ENCODE measurements at places on chromosomes 2 and 18. TPM values are rescaled to one million over a fixed set of nuclear protein-coding genes. Genes with fewer than 3 reads are reported as not detected.

DNA sequence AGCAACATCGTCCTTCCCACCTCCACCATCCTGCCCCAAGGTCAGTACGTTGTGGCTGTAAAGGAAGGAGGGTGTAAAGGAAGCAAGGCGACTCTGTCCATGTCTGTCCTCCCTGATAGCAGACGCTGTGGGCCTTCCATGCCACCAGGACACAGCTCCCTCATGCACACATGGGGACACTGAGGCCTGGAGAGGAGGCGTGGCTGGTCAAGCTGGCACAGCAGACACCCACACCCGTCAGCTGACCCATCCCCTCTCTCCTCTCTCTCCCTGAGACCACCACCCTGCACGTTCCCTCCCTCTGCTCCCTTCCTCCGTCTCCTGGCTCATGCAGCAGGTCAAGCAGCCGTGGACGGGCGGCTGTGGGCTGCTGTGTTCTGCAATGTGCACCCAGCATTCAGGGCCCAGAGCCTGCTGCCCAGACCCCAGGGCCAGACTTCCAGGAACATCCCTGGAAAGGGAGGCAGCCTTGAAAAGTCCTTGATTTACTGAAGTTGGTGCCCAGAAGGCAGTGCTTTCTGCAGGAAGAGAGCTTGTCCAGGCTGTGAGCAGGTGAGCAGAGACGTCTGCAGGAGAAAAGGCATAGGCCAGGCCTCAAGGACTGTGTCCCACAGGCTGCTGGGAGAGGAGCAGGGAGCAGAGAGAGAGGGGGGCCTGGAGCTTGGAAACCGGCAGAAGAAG, 133.6 kb downstream of the DDX1 start:
- no peak overlapping the region for H3K4me3 ChIP-seq
- no peaks in the 10 kb centered on the region for H3K36me3 ChIP-seq
- H3K27ac ChIP-seq, result no peak overlapping the region

DNA sequence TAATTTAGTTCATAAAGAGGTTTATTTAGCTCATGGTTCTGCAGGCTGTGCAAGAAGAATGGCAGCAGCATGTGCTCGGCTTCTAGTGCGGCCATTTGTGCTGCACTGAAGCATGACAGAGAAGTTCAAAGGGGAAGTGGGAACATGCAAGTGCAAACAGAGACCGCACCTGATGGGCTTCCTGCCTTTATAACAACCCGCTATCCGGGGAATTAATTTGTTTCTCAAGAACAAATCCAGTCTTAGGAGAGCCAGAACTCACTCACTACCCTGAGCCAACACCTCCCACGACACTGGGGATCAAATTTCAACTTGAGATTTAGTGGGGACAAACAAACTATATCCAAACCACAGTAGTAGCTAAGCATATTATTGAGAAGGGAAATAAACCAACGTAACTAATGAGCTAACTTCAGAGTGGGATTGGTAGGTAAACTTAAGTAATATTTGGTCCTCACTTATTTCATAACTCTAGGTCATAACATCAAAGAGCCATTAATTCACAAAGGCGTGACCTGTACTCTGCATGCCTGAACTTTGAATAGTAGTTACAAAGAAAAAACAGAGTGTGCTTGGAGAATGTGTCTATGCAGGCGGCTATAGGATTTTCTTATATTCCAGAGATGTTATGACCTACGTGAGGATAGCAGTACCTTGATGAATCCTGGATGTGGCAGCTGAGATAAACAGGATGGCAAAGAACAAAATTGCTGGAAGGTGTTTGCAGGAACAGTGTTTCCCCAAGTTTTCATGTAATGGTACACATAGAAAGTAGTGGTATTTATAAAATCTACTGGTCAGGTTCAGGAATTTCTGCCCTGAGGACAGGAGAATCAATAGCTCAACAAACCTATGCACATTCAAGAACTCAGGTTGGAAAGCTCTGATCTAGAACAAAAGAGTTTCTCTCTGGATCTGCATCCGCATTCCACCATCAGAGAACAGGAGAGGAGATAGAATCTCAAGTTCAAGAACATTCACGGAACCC, 845.9 kb upstream of the ID2 start:
- no peak overlapping the region for H3K27ac ChIP-seq
- DNase-seq, result no peak
- H3K36me3 ChIP-seq, result no peaks in the 10 kb centered on the region
- peaks cover 9% of the 10 kb centered on the region for H3K4me1 ChIP-seq
- H3K4me3 ChIP-seq, result no peak overlapping the region

DNA sequence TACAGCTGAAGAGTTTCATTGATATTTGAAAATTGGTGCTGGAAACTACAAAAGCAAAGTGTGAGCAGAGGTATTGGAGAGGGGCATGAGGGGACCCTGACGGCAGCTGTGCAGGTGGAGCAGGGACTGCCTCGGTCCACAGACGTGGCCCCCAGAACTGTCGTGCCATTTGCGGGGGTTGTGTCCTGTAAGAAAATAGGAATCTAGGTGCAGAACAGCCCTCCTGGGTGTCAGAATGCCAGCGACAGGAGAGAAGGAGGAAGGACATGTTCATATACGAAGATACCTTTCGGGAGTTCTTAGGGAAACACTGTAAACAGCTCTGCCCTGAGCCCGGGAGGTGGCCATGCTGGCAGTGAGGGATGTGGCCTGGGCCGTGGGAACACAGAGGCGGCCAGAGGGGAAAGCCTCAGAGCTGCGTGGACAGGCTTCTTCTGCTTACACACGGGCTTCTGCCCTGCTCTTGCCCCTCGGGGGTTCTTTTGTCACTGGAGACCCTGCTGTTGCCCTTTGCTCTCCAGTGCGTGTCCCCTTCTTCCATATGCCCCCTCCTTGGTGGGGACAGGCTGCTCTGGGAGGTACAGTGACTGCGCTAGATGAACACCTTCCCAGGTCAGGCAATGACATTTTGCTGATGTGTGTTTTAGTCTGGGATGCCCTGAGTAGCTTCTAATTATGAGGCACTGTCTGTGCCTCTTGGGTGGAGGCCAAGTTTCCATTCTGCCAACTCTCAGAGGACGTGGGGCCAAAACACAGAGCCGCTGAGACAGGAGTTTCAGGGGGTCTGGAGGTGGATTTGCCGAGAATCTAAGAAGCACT, 81.9 kb upstream of the TXNDC2 start:
- H3K4me1 ChIP-seq, result peaks cover 4% of the 10 kb centered on the region
- no peaks in the 10 kb centered on the region for H3K27me3 ChIP-seq
- DNase-seq, result no peak
- no peak overlapping the region for H3K4me3 ChIP-seq
- peak overlapping the region; percentile 65 for H3K27ac ChIP-seq
- no peaks in the 10 kb centered on the region for H3K36me3 ChIP-seq

GRCh38 chr2:157087373-157088002, 170.0 kb upstream of the GALNT5 start:
- no peak overlapping the region for H3K27ac ChIP-seq
- H3K27me3 ChIP-seq, result no peaks in the 10 kb centered on the region
- H3K36me3 ChIP-seq, result no peaks in the 10 kb centered on the region
- H3K4me1 ChIP-seq, result no peaks in the 10 kb centered on the region
- H3K4me3 ChIP-seq, result no peak overlapping the region
- no peak for DNase-seq

GRCh38 chr2:43038034-43038695, 188.2 kb downstream of the ZFP36L2 start:
- no peak overlapping the region for H3K27ac ChIP-seq
- H3K36me3 ChIP-seq, result no peaks in the 10 kb centered on the region
- H3K27me3 ChIP-seq, result no peaks in the 10 kb centered on the region

DNA sequence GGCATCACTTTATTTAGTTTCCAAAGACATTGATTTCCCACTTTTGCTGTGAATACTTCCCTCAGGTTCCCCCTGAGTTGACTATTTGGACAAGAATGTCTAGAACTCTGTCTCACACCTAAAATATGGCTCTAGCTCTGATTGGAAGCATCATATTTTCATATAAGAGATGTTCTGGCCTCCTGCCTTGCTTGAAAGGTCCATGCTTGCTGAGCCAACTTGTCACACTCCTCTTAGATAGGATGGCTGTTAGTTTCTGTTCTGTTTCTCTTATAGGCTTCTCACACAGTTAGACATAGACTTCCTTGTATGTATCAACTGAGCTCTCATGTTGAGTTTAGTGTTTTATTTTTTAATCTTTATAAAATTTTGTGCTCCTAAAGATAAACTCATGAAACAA, 87.1 kb downstream of the CNTNAP5 start:
- H3K4me1 ChIP-seq, result no peaks in the 10 kb centered on the region

- H3K36me3 ChIP-seq, result peaks cover 45% of the 10 kb centered on the region
- no peak for DNase-seq
- peak overlapping the region; percentile 99 for H3K27ac ChIP-seq
- no peaks in the 10 kb centered on the region for H3K27me3 ChIP-seq
- peaks cover 33% of the 10 kb centered on the region for H3K4me1 ChIP-seq
These were observed 1.2 kb downstream of the MAT2A start for GRCh38 chr2:85540133-85540648.

GRCh38 chr2:9703701-9704221, 73.0 kb upstream of the YWHAQ start:
- no peak overlapping the region for H3K4me3 ChIP-seq
- H3K36me3 ChIP-seq, result no peaks in the 10 kb centered on the region
- H3K27me3 ChIP-seq, result no peaks in the 10 kb centered on the region

DNA sequence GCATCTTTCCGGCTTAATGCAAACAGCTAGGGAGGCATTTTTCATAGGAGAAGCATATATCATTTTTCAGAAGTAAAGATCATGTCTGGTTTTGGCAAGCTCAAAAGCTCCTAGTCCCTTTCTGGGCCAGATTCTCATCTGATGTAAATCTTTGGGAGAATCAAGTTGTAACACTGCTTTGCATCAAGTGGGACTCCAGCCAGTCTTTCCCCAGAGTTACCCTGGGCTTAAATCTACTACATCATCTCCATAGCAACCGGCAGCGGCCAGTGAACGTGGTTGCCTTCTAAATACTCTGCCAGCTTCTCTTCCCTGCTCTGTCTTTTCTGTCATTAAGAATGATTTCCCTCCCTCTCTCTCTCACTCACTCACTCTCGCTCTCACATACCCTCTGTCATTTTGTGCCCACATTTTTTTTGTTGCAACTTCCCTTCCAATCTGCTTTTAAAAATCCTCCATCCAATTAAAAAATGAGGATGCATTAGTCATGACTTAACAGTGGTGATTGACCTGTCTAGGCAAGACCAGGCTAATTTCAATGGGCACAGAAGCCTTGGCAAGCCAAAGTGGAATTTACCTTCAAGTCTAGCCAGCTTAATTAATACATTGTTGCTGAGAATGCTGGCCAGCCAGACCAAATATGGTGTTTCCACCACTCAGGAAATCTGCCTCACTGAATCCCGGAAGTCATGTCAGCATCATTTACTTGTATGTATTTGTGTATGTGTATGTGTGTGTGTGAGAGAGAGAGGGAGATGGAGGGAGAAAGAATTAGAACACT, 93.0 kb downstream of the NRP2 start:
- no peak for DNase-seq
- no peak overlapping the region for H3K27ac ChIP-seq
- no peaks in the 10 kb centered on the region for H3K4me1 ChIP-seq
- no peaks in the 10 kb centered on the region for H3K36me3 ChIP-seq

DNA sequence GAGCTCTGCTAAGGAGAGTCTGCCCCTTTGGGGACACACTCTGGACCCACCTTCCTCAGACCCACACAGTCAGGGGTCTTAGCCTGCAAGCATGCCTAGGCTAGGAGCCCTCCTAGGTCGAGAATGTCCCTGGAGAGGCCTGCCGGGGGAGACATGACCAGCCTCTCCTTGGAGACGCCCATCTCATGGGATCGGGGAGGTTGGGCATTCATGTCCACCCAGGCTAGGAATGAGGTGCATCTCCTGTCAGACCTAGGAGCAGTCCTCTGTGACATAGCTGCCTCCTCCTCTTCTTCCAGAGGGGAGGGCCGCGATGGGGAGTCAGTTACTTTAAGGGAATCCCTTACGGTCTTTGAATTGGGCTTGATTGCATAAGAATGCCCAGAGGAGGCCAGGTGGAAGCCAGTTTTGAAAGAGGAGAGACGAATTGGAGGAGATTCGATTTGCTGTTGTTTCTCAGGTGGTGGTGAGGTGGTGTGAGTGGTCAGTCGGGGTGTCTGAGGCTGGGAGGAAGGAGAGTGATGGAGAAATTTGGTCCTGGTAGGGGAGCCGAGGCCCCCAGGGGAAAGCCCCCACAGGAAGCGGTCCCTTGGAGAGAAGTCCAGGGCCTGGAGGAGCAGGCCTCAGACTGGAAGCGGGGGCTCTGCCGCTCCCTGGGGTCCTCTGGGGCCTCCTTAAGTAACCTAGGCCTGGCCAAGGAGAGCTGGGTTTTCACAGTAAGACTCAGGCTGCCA, 241.3 kb downstream of the DYSF start:
- no peak overlapping the region for H3K27ac ChIP-seq
- no peaks in the 10 kb centered on the region for H3K27me3 ChIP-seq
- peak; percentile 35 for DNase-seq
- H3K36me3 ChIP-seq, result no peaks in the 10 kb centered on the region
- H3K4me3 ChIP-seq, result no peak overlapping the region

- H3K4me3 ChIP-seq, result no peak overlapping the region
- no peak overlapping the region for H3K27ac ChIP-seq
- H3K36me3 ChIP-seq, result no peaks in the 10 kb centered on the region
- DNase-seq, result no peak
These were observed 166.2 kb downstream of the FTCDNL1 start for GRCh38 chr2:199684832-199685231.

- peak; percentile 40 for DNase-seq
- H3K4me3 ChIP-seq, result no peak overlapping the region
- no peak overlapping the region for H3K27ac ChIP-seq
- H3K4me1 ChIP-seq, result peaks cover 53% of the 10 kb centered on the region
- H3K27me3 ChIP-seq, result no peaks in the 10 kb centered on the region
These were observed 23.0 kb downstream of the TET3 start for GRCh38 chr2:74007711-74008110.

- no peak overlapping the region for H3K27ac ChIP-seq
- no peaks in the 10 kb centered on the region for H3K27me3 ChIP-seq
These were observed 27.6 kb upstream of the IL1R1 start for GRCh38 chr2:102114851-102115497.

- DNase-seq, result no peak
- H3K36me3 ChIP-seq, result no peaks in the 10 kb centered on the region
- H3K4me1 ChIP-seq, result no peaks in the 10 kb centered on the region
- peak overlapping the region; percentile 37 for H3K27ac ChIP-seq
- H3K27me3 ChIP-seq, result no peaks in the 10 kb centered on the region
- H3K4me3 ChIP-seq, result no peak overlapping the region
These were observed 152.9 kb downstream of the SPP2 start for GRCh38 chr2:234203135-234203984.

GRCh38 chr2:126911111-126911796, 12.6 kb downstream of the TEX51 start:
- no peak overlapping the region for H3K27ac ChIP-seq
- no peaks in the 10 kb centered on the region for H3K27me3 ChIP-seq

DNA sequence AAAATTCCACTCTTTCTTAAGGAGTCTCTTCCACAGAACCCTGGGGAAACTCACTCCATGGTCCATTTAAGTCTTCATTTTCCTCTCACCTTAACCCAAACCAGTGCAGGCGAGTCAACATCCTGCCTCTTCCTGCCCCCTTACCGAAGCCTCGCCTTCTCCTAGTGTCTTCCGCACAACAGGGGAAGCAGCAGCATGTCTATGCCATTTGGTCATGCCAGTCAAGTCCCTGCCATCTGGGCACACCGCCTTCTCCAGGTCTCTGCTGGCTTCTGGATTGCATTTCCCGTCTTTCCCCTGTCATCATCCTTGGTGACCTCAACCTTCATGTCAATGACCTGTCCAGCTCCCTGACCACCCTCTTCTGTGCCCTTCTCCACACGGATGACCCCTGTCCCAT, 77.3 kb upstream of the FZD7 start:
- no peaks in the 10 kb centered on the region for H3K4me1 ChIP-seq
- H3K27me3 ChIP-seq, result no peaks in the 10 kb centered on the region
- H3K4me3 ChIP-seq, result no peak overlapping the region
- H3K27ac ChIP-seq, result no peak overlapping the region
- H3K36me3 ChIP-seq, result no peaks in the 10 kb centered on the region
- DNase-seq, result no peak

GCG gene
- 0.21 TPM for polyA plus RNA-seq

C2orf78 gene
- polyA plus RNA-seq, result not detected

MRO gene
- 1.5 TPM for polyA plus RNA-seq

CXCR4 gene
- 286 TPM for polyA plus RNA-seq

CNTNAP5 gene
- not detected for polyA plus RNA-seq

PAIP2B gene
- polyA plus RNA-seq, result 1.3 TPM

CCDC195 gene
- not detected for polyA plus RNA-seq
